CD4-positive, alpha-beta T cell treated with Interleukin-21 for 1 hour (primary cell): ENCODE measurements at places on chromosomes 5 and 9.

DNA sequence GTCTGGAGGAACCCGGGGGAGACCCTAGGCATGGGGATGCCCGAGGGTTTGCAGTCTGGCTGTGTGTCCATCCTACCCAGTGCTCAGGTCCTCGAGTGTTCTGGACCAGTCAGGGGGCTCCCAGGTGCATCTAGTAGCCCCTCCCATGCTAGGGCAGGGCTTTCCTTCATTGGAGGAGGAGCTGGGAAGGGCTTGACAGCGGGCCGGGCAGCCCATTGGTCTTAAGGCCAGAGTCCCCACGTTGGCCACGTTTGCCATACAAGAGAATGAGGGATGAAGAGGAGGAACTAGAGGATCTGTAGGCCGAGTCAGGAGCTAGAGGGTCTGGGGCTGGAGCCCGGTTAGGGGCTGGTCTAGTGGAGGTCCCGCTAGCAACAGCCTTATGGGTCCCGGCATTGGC is 37.3 kb upstream of the CTSV start:
- no peak for DNase-seq

GRCh38 chr5:159861086-159861485 is 55.2 kb upstream of the ADRA1B start:
- no peak for DNase-seq

GRCh38 chr5:178423901-178424809 is 166.0 kb downstream of the COL23A1 start:
- DNase-seq: no peak

GRCh38 chr5:128736553-128736952 is 198.5 kb upstream of the FBN2 start:
- no peak for DNase-seq

- peak; percentile 39 for DNase-seq
These were observed 142.7 kb downstream of the C5orf15 start for GRCh38 chr5:133825631-133826289.

- DNase-seq: peak; percentile 13
These were observed 14.2 kb upstream of the AGGF1 start for GRCh38 chr5:77015938-77016569.

GRCh38 chr9:93664549-93665120 is 88.3 kb downstream of the PHF2 start:
- no peak for DNase-seq
